Prostate gland (tissue), 2 donors: ENCODE measurements at places on chromosomes 13 and 19.

- H3K4me1 ChIP-seq = no peaks in the 10 kb centered on the region
- H3K36me3 ChIP-seq = no peaks in the 10 kb centered on the region
- no peak overlapping the region for H3K27ac ChIP-seq
- no peaks in the 10 kb centered on the region for H3K27me3 ChIP-seq
These were observed 318.8 kb downstream of the SLITRK1 start for GRCh38 chr13:83563499-83563898.

- H3K27ac ChIP-seq = no peak overlapping the region
- no peak overlapping the region for H3K4me3 ChIP-seq
- no peaks in the 10 kb centered on the region for H3K27me3 ChIP-seq
- no peaks in the 10 kb centered on the region for H3K36me3 ChIP-seq
- H3K4me1 ChIP-seq = no peaks in the 10 kb centered on the region
These were observed 1666.7 kb downstream of the EFNB2 start for GRCh38 chr13:104868806-104869205.

- DNase-seq = no peak
- no peak overlapping the region for H3K27ac ChIP-seq
- no peaks in the 10 kb centered on the region for H3K4me1 ChIP-seq
- H3K4me3 ChIP-seq = no peak overlapping the region
- no peaks in the 10 kb centered on the region for H3K36me3 ChIP-seq
These were observed 116.1 kb upstream of the TSC22D1 start for GRCh38 chr13:44692173-44692713.

DNA sequence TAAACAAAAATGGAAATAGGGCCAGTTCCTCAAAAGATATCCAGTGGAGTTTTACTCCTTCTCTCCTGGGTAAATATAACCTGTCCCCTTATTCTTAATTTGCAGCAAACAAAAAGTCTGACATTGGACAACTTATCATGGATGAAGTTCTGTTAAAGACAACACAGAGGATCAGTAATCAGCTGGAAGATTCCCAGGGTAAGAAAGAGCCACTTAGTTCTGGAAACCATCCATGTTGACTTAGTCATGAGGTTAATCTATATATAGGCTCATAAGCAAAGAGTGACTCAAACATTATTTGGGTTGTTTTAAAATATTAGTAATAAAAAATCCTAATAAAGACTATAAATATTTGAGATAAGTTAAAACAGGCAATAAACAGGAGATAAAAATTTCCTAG, 40.5 kb upstream of the EBPL start:
- no peak for DNase-seq
- no peak overlapping the region for H3K27ac ChIP-seq
- no peak overlapping the region for H3K4me3 ChIP-seq
- no peaks in the 10 kb centered on the region for H3K36me3 ChIP-seq
- H3K4me1 ChIP-seq = no peaks in the 10 kb centered on the region

- no peaks in the 10 kb centered on the region for H3K36me3 ChIP-seq
- no peaks in the 10 kb centered on the region for H3K27me3 ChIP-seq
- peak within 1 kb of the TSS; percentile 84 for H3K27ac ChIP-seq
- peaks cover 5% of the 10 kb centered on the region for H3K4me1 ChIP-seq
- H3K4me3 ChIP-seq = peak within 1 kb of the TSS; percentile 98
These were observed at the start of gene FKRP for GRCh38 chr19:46745521-46746280. Gene FKRP (plus strand): TSS chr19:46746057. CDS start chr19:46755451, 9,394 bp downstream.

- DNase-seq = no peak
- H3K36me3 ChIP-seq = no peaks in the 10 kb centered on the region
- H3K27ac ChIP-seq = no peak overlapping the region
- H3K4me1 ChIP-seq = no peaks in the 10 kb centered on the region
- no peak overlapping the region for H3K4me3 ChIP-seq
These were observed 254.8 kb downstream of the FGF9 start for GRCh38 chr13:21925720-21926119.

- H3K4me3 ChIP-seq = no peak overlapping the region
- no peak for DNase-seq
- no peaks in the 10 kb centered on the region for H3K4me1 ChIP-seq
- no peaks in the 10 kb centered on the region for H3K36me3 ChIP-seq
These were observed 12.2 kb upstream of the HTR2A start for GRCh38 chr13:46909042-46909441.
